ENCODE measurements at places on chromosomes 5 and 9. TPM values are rescaled to one million over a fixed set of nuclear protein-coding genes. Genes with fewer than 3 reads are reported as not detected.

PTCH1 gene
- total RNA-seq: 18.0 TPM

SLC34A1 gene
- not detected for total RNA-seq

TPD52L3 gene
- not detected for total RNA-seq

HAUS6 gene
- 11.6 TPM for total RNA-seq

DNA sequence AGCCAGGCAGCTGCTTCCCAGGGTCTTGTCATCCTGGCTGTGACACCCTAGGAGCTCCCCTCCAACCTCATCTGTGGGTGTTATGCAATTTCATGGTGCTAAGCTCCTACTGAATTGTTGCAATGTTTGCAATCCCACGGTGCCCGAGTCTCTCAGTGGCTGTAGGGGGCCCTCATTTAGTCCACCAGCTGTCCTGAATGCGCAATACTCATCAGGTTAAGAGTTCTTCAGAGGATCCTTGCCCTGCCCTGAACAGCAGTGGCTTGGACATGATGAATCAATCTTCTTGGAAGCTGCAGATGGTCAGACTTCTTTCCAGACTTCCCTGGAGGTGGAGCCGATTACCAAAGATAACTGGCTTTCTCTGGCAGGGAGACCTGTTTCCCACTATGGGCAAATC lies 584.1 kb downstream of the CCDC171 start:
- peak; percentile 80 for DNase-seq

GRCh38 chr9:88738709-88739108 lies 203.7 kb downstream of the NXNL2 start:
- DNase-seq: peak; percentile 63

DNA sequence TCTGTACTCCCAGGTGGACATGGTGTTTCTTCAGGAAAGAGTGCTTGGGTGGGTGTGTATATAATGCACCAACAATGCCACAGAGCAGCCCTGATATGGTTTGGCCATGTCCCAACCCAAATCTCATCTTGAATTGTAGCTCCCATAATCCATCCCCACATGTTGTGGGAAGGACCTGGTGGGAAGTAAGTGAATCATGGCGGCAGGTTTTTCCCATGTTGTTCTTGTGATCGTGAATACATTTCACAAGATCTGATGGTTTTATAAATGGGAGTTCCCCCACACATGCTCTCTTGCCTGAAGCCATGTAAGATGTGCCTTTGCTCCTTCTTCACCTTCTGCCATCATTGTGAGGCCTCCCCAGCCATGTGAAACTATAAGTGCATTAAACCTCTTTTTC lies 158.5 kb downstream of the NR3C1 start:
- no peak for DNase-seq

DNA sequence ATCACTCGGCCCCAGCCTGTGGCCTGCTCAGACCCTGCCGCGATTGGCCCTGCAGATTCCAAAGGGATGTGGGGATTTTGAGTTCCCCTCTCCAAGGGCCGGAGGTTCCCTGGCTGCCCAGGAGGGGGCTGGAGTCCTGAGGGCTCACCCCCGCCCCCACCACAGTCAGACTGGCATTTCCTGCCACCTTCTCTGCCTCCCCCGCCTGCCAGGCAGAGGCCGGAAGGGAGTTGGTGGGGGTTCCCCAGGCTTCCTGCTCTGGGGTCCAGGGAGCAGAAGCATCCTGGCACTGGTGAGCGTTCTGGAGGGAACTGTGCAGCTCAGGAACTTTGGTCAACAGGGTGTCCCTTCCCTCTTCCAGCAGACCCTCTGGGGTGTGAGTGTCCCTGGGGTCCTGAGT lies 70.6 kb downstream of the RXRA start:
- no peak for DNase-seq

- no peak for DNase-seq
Observed at GRCh38 chr9:18111146-18111545, 362.8 kb upstream of the ADAMTSL1 start.

DNA sequence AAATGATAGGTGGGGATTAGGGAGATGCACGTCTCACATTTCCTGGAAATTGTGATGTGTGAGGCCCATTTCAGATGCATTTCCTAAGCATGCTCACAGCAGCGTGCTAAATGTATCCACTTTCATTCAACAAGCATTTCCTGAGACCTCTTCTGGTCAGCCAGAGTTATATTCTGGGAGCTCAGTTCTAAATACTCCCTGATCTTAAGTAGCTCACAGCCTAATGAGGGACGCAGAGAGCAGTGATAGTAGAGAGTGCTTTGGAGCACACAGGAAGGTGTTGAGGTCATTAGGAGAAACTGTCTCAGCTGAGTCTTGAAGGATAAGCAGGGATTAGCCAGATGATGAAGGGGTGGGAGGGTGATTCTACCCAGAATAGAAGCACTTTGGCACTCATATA lies 46.2 kb upstream of the FSD1L start:
- peak; percentile 37 for DNase-seq

- DNase-seq: no peak
Observed at GRCh38 chr9:36788534-36788933, 215.8 kb downstream of the MELK start.

DNA sequence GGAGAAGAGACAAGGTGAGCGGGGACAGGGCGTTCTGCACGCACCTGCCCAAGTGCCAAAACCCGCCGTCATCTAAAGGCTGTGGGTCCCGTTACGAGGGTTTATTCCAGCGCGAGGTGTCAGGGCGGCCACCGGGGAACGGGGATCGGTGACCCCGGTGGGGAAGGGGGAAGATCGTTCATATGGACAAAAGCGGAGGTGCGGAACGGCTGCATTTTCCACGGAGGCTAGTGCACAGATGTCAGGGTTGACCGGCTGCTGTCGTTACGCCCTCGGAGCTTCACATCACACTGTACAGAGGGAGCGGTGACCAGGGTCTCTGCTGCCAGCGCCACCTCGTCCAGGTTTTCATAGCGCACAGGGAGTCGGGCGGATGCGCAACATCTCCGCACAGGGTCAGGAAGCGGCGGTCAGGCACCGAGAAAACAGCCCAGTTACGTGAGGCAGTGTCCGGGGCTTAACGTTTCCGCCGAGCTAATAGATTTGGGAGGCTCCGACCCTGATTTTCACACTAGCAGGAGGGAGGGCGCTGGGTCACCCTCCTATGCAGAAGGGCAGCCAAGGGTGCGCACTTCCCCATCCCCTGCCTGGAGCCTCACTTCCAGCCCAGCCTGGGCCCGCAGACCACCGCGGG lies 13.5 kb downstream of the BTNL9 start:
- no peak for DNase-seq

Measured in fibroblast of lung (primary cell).